ENCODE measurements at places on chromosomes 1 and 21.

GRCh38 chr1:198656500-198656932 lies 17.7 kb downstream of the PTPRC start:
- DNase-seq, result peak; percentile 80

GRCh38 chr1:232880354-232880753 lies 70.1 kb upstream of the NTPCR start:
- peak; percentile 11 for DNase-seq

DNA sequence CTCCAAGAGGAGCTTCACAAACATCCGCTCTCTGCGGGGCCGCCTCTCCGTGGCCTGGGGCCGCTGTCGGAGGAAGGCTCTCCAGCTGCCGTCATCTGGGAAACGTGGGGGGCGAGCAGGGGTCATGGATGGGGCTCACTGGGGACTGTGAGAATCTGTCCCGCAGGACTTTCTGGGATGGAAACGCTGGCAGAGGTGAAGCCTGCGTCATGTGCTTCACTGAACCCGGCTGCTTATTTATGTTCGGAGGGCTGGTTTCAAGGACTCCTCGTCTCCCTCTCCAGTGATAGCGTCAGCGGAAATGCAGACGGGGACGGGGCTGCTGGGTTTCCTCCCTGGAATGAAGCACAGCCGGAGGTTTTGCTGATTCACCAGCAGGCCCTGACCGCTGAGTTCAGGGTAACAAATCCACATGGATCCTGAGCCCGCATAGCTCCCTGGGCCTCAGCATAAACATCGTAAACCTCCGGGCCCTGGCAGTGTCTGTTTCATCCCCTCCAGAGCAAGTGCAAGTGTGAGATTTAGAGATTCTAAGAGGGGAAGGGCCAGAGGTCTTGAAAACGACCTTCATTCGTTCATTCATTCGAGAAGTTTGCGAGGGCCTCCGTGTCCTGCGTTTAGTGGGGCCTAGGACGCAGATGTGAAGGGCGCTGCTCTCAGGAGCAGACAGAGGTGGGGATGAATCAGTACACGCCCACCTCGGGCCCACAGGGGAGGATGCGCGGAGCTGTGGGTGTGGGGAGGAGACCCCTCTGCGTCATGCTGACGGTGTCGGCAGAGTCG lies 7.0 kb upstream of the POFUT2 start:
- no peak for DNase-seq

DNA sequence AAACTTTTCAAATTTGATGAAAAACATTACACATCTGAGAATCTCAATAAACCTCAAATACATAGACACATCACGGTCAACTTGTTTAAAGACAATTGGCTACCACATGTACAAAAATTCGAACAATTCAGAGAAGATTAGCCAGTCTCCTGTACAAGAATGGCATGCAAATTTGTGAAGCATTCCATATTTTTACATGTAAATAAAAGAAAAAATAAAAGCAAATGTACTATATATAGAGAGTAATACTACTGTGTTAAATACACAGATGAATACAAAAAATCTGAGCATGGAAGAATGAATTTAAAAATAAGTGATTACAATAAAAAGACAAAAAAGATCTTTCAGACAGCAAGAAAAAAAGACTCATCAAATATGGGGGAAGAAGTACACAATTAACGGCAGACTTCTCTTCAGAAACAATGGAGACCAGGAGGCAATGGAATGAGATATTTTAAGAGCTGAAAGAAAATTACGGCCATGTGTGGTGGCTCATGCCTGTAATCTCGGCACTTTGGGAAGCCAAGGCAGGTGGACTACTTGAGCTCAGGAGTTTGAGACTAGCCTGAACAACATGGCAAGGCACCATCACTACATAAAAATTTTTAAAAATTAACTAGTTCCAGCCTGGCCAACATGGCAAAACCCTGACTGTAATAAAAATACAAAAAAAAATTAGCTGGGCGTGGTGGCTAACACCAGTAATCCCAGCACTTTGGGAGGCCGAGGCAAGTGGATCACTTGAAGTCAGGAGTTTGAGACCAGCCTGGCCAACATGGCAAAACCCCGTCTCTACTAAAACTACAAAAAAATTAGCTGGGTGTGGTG lies 23.2 kb downstream of the HAX1 start:
- DNase-seq, result no peak

- no peak for DNase-seq
Measured at GRCh38 chr1:33402206-33402605, 28.7 kb downstream of the PHC2 start.

- DNase-seq, result no peak
Measured at GRCh38 chr1:21338573-21339355, 48.5 kb upstream of the ECE1 start.

DNA sequence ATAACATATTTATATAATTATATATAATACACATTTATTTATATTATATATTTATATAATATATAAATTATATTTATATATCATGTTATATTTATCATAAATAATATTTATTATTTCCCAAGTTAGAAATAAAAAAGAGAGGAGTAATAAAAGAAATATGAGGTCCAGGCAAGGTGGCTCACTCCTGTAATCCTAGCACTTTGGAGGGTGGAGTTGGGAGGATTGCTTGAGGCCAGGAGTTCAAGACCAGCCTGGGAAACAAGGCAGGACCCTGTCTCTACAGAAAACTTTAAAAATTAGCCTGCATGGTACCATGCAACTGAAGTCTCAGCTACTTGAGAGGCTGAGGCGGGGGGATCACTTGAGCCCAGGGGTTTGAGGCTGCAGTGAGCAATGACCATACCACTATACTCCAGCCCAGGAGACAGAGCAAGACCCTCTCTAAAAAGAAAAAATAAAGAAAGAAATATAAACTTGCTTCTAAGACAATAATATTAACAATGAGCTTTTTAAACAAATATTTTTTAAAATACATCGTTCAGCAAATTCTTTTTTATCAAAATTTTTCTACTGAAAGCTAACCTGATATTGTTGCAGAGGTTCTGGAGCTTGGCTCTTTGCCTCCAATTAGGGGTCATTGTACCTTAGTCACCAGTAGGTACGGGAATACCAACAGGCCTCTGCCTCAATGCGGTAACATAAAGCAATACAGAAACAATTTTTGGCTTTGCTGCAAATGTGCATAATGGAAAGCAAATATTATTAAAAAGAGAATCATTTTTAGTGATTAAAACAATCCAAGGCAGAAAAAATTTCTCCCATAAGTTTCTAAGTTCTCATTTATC lies 290.0 kb downstream of the SETD4 start:
- no peak for DNase-seq

- DNase-seq, result no peak
Measured at GRCh38 chr1:202959276-202959620, 1.1 kb upstream of the ADIPOR1 start.

- no peak for DNase-seq
Measured at GRCh38 chr1:94633051-94633450, 91.5 kb upstream of the F3 start.

DNA sequence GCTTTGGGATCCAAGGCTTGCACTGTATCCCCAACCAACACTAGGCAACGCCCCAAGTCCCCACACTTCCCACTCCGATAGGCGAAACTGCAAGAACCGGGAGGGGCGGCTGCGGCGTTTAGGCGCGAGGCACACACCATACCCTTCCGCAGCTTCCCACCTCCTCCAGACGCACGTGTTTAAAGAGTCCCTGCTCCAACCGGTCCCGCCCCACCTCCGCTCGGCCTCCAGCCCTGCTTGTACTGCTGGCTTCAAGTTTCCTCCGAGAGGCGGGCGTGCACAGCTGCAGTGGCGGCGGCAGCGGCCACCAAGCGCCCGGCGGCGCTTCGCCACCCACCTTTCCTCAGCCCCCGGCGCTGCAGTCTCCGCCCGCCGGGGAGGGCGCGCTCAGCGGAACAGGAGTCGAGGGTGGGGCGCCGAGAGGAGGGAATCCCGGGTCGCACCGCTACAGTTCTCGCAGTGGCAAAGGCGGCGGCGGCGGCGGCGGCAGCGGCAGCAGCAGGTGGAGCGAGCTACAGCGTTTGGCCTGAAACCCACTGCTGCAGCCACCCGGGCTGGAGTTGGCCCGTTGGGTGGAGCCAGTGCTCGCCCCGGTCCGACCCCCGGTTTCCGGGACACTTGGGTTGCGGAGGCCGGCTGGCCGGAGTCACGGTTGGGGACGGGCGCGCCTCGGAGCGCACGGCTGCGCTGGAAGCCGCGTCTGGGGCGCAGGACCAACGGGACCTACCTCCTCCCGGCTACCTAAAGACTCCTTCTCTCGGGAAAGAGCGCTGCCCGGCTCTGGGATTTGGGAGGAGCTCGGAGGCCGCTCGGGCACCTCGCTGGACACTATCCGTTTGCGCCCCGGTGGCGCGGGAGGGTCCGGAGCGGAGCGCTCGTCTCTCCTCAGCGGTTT lies at the start of gene CNIH3:
Gene CNIH3, plus strand, starts transcription at position 457 of the 895 bp plus-strand sequence. CDS start 858 bp downstream, outside the sequence.
- DNase-seq, result no peak

DNA sequence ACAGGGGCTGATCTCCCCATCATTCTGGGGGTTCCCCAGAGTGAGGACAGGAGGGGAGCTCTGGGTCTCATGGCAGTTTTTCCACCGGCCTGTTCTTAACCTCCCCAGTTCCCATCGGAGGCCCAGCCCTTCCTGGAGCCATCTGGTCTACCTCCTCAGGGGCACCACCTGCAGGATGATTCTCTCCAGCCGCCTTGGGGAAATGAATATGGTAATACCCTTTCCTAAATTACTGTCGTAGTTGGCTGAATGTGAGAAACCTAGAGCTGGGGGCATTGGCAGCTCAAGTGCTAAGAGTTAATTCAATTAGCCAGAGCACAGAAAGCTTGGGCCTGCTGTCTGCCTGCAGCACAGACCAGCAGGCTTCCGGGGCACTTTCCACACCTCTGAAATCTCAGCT lies 64.9 kb downstream of the TAS1R2 start:
- DNase-seq, result no peak

GRCh38 chr1:177770096-177770495 lies 199.8 kb downstream of the SEC16B start:
- DNase-seq, result no peak

DNA sequence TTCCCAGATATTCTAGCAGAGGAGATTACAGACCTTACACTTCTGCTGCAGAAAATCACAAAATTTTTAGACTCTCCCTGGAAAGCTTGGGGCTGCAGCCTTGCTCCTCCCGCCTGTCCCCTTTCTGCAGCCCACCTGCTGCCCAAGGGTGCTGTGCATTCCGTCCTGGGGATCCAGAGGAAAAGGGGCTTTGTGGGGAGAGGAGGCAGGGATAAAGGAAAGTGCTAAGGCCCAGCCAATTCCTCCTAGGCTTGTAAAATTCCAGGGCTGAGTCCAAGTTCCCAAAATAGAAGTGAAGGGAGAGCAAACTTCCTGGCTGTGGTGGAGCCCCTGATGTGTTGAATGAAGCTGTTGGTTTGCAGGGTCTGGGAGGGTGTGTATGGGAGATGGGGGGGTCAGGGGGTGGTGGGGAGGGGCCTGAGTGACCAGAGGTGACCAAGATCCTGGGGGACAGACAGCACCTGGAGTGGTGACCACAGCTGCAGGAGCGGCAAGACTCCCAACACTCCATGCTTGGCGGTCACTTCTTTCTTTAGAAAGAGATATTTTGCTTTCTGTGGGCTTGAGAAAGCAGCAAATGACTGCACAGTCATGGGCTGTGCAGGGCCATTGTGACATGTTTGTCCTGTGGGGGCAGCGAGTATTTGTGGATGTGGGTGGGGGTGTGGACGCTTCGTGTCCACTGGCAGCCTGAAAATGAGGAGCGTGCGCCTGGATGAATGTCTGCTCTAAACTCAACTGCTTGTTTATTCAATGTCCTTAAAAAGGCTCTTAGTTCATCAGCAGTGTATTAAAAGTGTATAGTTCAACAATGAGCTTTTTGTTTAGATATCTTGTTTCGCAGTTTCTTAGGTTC lies 68.4 kb downstream of the TLR5 start:
- no peak for DNase-seq

DNA sequence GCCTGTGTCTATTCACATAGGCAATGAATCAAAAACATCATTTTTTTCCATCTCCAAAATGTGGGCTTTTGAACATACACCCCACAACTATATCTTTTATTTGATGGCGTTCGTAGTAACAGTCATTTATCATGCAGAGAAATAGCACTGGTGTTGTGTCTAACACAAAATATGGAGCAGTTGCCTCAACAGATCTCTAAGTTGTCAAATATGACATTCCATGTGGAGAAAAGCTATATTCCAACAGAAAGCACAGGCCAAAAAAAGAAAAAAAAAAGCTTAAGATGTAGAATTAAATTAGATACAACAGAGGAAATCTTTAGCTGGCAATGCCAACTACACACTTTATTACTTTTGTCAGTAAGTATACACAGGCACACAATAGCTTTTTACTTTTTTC lies 411.7 kb downstream of the BRINP3 start:
- DNase-seq, result no peak

DNA sequence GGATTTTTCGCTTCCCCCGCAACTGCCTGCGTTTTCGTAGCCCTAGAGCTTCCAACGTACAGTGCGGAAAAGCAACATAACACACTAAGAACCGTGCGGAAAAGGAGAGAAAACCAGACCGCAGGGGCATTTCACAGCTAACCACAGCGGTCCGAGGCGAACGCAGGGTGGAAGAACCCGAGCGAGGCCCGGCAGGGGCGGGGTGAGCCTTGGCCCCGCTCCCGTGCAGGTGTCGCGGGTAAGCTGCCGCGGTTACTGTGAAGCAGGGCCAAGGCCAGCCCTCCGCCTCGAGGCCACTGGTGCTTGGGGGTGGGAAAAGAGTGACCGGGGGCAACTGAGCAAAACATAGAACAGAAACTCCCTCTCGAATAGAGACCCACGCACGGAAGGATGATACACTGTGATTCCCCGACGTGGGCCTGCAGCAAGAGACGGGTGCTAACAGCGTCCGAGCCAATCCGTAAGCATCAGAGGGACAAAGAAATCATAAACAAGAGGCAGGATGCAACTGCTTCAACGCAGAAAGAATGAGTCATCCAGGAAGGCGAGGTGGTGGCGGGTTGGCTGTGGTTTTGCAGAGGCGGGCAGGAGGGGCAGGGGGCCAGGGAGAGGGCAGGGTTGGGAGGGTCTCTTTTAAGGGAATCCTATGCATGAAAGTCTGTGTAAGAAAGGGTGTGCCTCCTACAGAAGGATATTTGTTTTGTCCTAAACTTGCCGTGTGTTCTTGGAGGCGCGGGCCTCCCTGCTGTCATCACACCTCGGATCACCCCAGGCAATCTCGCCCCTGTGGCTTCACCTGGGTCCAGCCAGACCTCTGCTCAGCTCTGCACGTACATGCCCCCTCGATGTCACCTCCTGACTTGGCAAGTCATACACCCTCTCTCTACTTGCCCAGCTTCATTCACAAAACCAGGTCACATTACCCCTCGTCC lies 7.3 kb downstream of the GNG4 start:
- DNase-seq, result peak; percentile 70

- DNase-seq, result peak; percentile 47
Measured at GRCh38 chr21:35438643-35439404, 389.7 kb upstream of the RUNX1 start.

GRCh38 chr1:16187748-16188401 lies 24.6 kb downstream of the ARHGEF19 start:
- DNase-seq, result peak; percentile 85

All from CD4-positive, alpha-beta T cell treated with Interleukin-17A for 4 hours (primary cell).